ENCODE measurements at places on chromosomes 3 and 15.
A peak's percentile ranks its signal among the peaks of the same experiment; 100 is the strongest.

GRCh38 chr3:133301731-133302130 is 98.1 kb upstream of the BFSP2 start:
- DNase-seq = no peak

DNA sequence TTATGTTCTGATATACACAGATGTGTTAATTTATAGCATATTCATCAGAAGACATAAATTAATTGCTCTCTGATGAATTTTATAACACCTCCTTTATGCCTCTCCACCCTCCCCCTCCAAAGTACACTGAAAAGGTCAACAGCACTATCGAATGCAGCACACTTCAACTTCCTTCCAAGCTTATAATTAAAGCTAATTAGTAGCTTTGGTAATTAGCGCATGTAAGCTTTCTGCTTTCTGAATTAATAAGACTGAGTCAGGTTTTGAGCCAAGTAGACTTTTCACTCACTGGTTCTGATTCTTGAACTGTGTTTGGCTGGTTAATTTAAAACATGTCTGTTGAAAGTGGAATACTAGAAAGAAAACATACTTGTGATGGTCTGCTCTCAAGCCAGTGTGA is 760.8 kb upstream of the CFAP20DC start:
- no peak for DNase-seq

DNA sequence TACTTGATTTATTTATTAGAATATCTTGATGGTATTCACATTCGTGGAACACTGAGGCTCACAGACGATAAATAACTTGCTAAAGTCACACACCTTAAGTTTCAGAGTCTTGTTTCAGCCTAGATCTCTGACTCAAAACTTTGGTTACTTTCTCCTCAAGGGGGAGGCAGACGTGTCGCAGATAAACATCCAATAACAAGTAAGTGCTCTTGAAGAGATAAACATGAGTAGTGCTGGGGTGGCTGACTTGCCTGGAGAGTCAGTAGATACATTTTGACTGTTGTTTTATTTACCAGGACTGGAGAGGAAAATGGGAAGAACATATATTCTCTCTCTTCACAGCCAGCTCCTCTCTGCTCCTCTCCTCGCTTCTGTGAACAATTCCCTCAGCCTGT is 31.3 kb downstream of the FBXO45 start:
- DNase-seq = no peak

GRCh38 chr3:36814066-36814717 is 49.8 kb upstream of the DCLK3 start:
- no peak for DNase-seq

GRCh38 chr15:25408929-25409328 is 29.9 kb downstream of the UBE3A start:
- no peak for DNase-seq

DNA sequence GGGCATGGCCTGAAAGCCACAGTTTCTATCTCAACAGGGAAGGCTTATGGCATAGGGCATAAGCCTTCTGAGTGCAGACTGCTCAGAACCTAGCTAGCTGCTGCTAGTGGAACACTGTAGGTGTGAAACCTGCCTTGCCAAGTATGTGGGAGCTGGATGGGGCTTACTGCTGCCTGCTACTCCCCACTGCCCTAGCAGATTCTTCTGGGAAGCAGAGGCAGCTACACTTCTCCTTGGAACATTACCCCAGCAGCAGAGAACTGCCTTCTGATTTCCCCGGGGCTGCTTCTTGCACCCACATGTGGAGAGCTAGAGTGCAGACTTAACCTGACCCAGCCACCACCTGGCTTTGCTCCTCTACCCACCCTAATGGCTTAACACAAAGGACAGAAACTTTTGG is 215.7 kb downstream of the POLQ start:
- DNase-seq = no peak

GRCh38 chr15:27690290-27690689 is 408.8 kb downstream of the OCA2 start:
- DNase-seq = no peak

- DNase-seq = no peak
Measured at GRCh38 chr3:173510565-173510964, 113.0 kb downstream of the NLGN1 start.

- no peak for DNase-seq
Measured at GRCh38 chr15:90126596-90127435, 24.5 kb upstream of the IDH2 start.

DNA sequence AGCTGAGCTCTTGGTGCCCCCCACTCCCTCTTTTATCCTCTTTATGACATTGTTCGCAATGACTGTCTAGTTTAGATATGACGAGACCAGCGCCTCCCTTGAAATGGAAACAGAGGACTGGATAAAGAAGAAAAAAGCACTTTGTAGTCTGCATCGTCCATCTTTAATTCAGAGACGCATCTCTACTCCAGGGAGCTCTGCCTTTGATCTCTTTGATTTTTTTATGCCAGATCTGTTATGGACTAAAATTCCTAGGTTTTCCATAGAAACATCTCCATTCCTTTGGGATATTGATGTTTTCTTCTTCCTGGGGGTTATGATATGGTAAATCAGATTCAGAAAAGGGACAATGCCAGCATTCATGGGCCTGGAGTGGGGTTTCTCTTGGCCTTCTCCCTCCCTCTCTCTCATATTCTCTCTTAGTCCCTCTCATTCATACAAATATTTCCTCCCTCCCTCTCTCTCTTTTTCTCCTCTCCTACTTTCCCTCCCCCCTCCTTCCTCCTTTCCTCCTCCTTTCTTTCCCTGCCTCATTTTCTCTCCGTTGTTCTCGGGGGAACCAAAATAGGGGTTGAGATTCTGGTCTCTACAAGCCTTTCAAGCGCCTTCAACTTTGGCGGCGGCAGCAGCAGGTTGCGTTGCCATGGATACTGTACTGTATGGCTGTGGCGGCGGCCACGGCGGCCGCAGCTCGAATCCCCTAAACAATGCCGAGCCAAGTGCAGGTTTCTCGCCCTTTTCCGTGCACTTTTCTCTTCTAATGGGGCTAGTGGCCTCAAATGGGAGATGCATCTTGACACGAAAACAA is 45.5 kb downstream of the ZIC4 start:
- no peak for DNase-seq

DNA sequence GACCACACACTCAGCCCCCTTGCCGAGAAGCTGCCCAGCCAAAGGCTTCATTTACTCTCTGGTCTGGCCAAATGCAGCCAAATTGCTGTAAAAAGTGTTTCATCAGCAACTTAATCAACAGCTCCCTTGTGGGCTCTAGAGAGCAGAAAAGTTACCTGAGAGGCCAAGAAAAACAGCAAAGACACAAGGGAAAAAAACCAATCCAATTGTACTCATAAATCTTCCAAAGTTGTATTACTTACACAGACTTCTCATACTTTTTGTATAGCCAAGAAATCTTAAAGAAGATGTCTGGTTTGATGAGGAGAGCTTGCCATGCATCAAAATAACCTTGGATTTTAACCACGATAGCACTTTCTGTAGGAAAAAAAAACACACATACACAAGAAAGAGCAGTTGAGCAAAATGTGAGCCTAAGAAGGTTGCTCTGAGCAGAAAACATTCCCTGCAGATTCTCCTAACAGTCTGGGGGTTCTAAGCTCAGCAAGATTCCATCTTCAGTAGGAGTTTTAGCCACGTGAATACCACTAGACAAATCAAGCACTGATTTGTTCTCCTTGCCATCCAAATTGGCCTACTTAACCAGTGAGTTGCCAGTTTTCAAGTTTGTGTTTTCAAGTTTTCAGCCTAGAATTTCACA is 120.0 kb downstream of the CYP19A1 start:
- DNase-seq = no peak

DNA sequence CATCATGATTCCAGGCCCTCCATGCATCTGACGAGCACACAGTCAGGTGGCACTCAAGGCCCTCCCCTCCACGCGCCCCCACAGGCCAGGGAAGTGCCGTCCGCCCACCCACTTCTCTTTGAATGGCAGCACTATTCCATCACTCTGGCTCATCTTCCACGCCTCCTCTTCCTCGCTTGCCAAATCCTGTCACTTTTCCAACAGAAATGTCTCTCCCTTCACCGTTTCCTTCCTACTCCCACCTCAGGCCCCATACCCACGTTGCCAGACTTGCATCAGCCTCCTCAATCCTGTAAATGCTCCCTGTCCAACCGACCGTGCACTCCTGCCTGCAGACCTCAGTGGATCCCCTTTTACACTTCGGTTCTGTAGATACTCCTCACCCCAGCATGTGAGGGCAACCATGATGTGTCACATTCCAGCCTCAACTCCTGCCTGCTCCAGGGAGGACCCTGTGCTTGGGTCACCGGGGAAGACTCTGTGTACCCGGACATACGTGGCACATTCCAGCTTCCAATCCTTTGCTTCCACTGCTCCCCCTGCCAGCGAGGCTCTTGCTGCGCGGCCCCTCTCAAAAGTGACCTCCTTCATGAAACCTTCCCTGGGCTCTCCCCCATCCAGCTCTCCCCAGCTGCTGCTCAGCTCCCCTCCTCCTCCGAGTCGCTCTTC is 29.6 kb downstream of the ADCY5 start:
- DNase-seq = no peak

DNA sequence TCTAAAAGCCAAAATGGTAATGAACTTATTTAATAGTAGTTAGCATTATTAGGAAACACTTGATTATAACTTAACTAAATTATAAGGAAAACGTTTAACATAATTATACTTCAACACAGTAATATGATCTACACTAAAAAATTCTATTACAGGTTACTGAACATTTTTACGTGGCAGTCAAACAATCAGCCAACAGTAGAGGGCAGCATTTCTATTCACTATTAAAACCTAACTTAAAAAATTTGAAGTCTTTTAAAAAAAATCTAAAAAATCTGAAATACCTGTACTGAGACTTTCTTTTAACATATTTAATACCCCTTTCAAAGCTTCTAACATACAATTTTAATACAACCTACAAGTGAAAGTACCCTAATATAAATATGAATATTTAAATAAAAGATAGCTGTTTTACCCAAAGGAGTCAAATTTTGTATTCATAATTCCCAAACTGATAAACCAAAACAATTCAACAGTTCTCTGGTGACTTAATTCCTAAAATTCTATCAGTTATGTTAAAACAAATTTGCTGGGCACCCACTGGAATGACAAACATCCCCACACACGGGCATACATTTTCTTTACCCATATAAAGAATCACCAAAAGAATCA is 41.5 kb downstream of the DLG1 start:
- peak; percentile 52 for DNase-seq

Measured in activated CD4-positive, alpha-beta T cell treated with anti-CD3 and anti-CD28 coated beads, Interleukin-2, Interleukin-4, amounts not matched to agents 100 ng/mL and 50 ng/mL, durations not matched to agents 16 hours and 8 hours (primary cell).